ENCODE measurements at places on chromosomes 12 and 14.

DNA sequence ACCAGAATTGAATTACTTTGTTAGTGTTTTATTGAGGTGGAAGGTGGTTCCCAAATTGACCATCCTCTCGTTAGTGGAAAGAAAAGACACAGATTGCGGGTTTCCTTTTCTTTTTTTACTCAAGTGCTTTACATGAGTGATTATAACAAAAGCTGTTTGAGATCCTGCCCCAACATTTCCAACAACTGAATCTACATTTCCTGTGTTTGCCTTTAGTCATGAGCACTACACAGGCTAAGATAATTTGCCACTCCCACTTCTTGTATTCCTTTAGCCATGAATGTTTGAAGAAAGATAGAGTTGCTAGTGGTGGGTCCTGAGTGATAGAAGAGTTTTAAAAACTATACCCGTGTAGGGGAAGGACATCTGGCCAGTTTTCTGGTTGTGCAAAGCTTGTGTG lies 16.0 kb downstream of the RERGL start:
- DNase-seq = no peak

DNA sequence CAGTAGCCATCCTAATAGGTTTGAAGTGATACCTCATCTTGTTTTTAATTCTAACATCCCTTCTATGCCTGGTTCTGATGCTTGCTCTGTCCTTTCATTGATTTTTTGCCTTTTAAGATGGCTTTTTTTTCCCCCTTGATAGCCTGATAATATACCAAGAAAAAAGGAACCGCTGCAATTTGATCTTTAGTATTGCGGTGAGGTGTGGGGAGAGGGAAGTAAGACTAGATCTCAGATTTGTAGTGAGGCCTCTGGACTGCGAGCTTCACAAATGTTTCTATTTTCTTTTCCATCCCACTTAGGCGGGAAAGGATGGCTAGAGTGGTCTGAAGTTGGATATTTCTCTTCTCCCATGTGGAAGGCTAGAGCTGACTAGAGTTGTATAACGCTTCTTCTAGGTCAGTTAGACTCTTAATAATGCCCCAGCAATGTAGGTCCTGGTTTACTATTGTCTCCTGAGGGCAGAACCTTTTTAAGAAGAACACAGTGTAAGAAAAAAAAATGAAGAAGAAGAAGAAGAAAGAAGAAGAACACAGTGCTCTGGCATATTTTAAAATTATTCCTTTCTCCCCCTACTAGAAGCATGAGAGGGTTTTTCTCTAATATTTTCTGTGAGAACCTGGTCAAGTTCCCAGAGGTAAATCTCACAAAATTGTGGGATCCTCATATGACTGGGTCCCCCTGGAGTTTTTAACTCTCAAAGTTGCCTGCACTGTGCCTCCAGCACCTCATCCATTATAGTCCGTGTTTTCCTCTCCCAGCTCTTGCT lies 11.9 kb upstream of the KLRB1 start:
- DNase-seq = no peak

- no peak for DNase-seq
These were observed 60.9 kb upstream of the CMKLR1 start for GRCh38 chr12:108400056-108400455.

- no peak for DNase-seq
These were observed 7.3 kb upstream of the FIGNL2 start for GRCh38 chr12:51855586-51856428.

- DNase-seq = no peak
These were observed 209.5 kb downstream of the ANO6 start for GRCh38 chr12:45425426-45425825.

DNA sequence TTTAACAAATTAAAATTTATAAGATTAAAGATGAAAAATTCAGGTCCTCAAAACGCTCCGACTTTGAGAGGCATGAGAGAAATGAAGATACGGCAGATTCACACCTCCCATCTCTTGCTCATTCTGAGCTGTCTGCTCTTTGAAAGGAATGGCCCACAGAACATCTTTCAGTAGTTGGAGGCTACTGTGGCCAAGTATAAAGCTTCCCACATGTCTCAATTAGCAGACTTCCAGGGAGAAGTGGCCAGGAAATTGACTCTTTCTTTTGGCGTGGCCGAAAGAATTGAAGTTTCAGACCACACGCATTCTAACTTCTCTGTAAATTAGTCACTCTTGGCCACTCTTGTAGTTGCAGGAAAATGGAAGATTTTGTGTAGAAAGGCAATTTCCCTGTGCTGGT lies 129.2 kb downstream of the DIP2B start:
- no peak for DNase-seq

GRCh38 chr14:104698688-104699425 lies 9.4 kb downstream of the INF2 start:
- DNase-seq = no peak

DNA sequence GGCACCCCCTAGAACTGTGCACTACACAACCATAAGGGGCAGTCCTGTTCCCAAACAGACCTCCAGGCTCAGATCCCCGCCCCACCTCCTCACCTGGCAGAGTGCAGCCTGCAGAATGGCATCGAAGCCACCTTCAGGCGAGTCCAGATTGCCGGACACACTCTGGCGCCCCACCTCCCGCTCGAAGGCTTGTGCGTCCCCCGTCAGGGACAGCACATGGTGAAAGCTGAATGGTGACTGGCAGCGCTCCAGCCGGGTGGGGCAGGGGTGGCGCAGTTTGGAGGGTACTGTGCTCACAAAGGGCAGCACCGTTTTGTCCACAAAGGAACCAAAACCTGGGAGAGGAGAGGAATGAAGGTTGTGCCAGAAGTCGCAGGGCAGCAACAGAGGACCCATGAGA lies 10.6 kb downstream of the ITGB7 start:
- DNase-seq = no peak

Data from effector CD8-positive, alpha-beta T cell (primary cell).